ENCODE measurements at places on chromosomes 6 and 20. TPM values are rescaled to one million over a fixed set of nuclear protein-coding genes. Genes with fewer than 3 reads are reported as not detected.

- DNase-seq = no peak
These were observed 61.8 kb downstream of the TULP4 start for GRCh38 chr6:158374020-158374419.

- no peak for DNase-seq
These were observed 80.6 kb upstream of the PREP start for GRCh38 chr6:105483492-105483891.

DNA sequence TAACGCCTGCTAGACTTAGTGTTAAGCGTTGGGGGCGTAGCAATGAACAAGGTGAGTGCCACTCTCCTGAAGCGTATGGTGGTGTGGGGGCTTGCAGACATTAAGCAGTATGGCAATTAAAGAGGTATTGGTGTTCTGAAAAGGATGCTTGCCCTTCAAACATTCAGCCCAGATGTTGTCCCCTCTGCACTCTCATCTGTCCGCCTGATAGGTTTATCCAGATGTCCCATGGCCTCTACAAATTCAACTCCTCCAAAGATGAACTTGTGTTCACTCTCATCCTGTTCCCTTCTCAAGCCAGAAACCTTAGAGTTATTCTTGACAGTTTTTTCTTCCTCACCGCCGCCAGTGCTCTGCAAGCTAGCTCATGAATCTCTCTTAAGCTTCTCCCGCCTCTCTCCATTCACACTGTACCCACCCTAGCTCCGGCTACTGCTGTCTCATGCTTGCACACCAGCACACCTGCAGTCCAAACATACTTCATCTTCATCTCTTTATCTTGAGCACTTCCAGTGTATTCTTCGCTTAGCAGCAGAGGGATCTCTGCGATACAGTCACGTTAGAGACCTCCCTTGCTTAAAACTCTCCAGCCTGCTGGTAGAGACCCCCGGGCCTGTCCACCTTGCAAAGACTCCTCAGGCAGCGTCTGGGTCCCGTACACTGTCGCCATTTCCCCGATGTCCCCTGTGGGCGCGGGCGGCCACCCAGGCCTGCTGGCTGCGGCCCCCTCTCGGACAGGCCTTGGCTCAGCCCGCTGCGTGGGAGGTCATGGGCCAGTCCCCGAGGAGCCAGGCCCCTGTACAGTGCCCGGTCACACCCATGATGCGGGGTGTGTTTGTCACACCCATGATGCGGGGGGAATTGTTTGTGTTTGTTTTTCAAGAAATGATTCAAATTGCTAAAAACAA lies 962 bp downstream of the DDX27 start:
- no peak for DNase-seq

DNA sequence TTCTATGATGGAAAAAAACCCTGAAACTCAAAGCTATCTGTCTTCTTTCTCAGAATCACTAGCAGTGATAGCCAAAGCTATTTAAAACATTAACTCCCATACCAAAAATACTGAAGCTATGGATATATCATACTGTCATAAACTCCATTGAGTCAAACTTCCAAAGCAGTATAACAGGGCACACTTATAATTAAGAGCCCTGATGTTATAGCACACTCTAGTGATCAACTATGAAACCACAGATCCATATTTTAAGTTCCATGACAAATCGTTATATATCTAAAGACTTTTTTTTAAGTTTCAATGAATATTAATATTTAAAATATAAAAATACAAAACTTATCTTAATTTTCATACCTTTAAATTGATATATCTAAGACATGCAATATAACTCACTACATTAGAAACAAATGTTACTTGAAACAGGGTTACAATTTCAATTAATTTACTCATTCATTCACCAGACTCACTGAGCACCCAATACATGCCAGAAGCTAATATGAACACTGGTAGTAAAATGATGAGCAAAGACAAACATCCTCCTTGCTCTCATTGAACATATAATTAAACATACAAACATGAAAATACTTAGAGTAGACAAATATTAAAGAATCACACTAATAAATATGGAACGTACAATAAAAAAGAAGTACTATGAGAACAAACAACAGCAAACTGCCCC lies 69.3 kb downstream of the IBTK start:
- no peak for DNase-seq

GRCh38 chr6:139486476-139486799 lies 112.0 kb upstream of the CITED2 start:
- no peak for DNase-seq

- no peak for DNase-seq
These were observed 123.1 kb downstream of the CDKAL1 start for GRCh38 chr6:20657274-20657800.

- DNase-seq = no peak
These were observed 151.4 kb upstream of the TNFAIP3 start for GRCh38 chr6:137715589-137716045.

DNA sequence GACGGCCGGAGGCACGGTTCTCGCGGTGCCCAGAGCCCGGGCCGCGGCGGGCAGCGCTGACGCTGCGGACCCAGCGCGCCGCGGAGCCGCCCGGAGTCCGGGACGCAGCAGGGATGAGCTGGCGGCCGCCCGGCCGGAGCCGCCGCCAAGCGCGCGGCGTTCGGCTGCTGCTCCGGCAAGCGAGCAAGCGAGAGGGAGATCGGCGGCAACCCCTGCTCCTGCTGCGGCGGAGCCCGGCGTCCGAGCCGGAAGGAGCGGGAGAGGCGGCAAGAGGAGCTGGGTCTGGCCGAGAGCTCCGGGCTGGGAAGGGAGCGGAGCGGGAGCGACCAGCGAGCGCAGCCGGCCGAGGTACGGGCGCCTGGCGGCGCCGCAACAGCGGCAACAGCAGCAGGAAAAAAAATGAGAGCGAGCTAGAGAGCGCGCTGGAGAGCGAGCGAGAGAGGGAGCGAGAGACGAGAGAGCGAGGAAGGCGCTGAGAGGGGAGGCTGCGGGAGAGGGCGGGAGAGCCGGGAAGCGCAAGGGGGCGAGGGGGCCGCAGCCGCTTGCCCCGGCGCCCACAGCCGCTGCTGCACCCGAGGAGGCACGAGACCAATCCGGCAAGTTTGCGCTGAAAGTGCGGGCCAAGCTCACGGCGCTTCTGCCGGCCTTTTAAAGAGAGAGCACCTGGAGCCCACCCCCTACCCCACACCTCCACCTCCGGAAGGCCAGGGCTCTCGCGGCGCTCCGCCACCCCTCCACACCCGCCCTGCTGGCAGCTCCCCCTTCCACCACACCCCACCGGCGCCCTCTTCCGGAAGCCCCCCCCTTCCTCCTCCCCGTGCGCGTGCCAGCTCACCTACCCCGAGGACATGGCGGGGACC lies 496 bp downstream of the GRM4 start:
- DNase-seq = no peak

- peak; percentile 20 for DNase-seq
These were observed 161.3 kb downstream of the PHACTR3 start for GRCh38 chr20:59765599-59766177.

DNA sequence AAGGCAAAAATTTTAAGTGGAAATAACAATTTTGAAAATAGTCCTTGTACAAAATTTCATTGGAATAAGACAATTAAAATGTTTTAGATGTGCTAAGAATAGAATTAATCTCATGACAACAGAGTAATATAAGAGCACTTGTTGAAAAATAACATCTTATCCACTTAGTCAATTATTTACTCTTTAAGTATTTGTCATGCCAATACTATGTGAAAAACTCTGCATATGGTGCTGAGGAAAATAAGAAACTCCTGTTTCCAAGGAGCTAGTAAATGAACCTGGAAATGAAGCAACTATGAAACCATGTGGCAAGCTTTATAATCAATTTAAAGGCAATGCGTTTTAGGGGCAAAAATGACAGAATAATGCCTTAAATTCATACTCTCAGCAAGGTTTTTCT lies 42.7 kb upstream of the HCRTR2 start:
- no peak for DNase-seq

- DNase-seq = no peak
These were observed 98.1 kb downstream of the ZNF217 start for GRCh38 chr20:53495398-53496092.

DNA sequence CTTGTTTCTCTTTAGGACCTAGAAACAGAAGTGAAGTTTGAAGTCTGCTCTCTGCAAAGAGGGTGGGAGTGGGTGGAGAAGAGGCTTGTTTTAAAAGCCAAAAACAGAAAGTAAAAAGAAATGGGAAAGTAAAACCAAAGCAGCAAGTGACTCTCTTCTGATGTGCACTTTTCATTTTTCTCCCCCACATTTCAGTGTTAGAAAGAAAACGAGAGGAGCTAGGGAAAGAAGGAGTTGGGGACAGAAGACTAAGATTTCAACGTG lies 1.3 kb downstream of the C6orf141 start:
- no peak for DNase-seq

- no peak for DNase-seq
These were observed 79.8 kb downstream of the TBC1D7 start for GRCh38 chr6:13248584-13248985.

GRCh38 chr6:18387061-18387721 lies at the start of gene RNF144B:
Gene RNF144B (plus strand): TSS chr6:18387350. CDS start chr6:18399535, 12,185 bp downstream.
- DNase-seq = peak; percentile 55

GRCh38 chr20:38551056-38551626 lies 29.9 kb upstream of the ADIG start:
- no peak for DNase-seq

DNA sequence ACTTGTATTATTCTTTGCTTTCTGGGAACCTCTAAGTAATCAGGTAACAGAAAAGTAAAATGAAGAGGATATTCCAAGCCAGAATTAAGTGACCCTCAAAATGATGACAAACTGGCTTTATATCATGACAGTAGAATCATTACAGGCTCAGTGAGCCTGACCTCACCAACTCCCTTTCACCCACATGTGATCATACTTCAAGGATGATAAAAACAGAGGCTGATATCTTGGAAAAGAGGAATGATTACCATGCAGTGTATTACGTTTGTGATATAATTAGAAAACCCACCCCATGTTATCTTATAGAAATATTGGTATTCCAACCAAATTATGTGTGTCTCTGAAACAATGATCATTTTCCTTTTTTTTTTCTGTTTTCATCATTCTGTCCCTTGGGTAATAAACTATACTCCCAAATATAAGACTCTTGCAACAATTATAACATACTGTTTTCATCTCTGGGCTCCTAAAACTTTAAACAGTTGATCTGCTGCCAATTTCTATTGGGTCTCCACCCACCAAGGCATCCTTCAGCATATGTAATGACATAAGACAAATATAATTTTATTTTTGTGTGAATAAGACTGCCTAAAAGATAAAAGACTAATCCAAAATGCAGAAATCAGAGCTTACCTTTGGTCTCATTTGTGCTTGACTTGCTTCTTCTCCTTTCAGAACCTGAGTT lies 115.7 kb downstream of the DST start:
- no peak for DNase-seq

GRCh38 chr6:89368107-89368506 lies 15.6 kb upstream of the UBE2J1 start:
- peak; percentile 29 for DNase-seq

DNA sequence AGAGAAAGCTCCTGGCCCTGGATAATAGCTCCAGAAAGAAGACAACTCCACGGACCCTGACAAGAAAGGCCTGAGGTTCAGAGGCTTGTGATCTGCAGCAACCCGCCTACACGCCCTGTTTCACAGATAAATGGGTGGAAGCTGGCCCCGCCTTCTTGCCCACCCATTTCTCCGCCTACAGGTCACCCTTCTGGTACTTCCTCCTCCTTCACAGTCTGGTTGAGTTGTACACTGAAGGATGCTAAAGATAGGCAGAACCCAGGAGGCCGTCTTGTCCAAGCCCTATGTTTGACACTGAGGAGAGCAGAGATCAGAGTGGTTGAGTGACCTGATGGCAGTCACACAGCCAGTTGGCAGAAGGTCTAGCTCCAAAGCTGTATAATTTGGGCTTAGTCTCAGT lies 34.2 kb upstream of the MDGA1 start:
- DNase-seq = no peak

- no peak for DNase-seq
These were observed 62.1 kb downstream of the GINS1 start for GRCh38 chr20:25469558-25469957.

GRCh38 chr6:34025861-34026260 lies 120.0 kb downstream of the GRM4 start:
- DNase-seq = no peak

GRCh38 chr20:37468886-37469285 lies 52.2 kb upstream of the NNAT start:
- no peak for DNase-seq

DNA sequence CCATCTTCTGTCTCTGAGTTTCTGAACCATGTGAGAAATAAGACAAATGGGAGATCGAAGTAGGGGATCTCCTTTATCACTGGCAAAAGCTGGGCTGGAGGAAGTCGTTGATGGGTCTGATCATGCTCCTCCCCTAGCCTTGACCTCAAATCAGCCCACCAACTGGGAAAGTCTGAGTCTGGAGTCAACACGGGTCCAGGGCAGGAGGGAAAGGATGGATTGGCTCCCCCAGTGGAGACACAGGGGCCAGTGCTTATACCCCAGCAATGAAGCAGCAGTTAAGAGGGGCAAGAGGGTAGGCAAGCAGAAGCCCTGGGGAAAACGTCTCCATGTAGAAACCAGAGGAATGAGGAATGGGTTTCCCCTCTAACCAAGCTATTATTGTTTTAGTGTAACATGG lies 152.6 kb downstream of the TBC1D7 start:
- DNase-seq = no peak

GRCh38 chr6:89371849-89372505 lies 19.5 kb upstream of the UBE2J1 start:
- DNase-seq = peak; percentile 65

DNA sequence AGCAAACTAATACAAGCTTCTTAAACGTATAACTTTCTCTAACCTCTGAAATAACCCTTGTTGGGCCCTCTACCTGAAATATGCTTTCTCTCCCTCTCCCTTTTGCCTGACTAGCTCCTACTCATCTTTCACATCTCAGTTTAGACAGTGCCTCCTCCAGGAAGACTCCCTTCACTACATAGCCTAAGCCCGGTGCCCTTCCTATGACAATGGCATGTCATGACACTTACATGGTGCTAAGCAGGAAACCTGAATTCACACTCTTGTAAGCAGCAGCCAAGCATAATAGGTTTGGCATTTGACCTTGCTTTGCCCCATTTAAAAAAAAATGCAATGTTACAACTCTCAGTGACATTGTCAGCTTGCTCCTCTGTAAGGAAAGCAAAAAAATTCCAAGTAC lies 33.1 kb upstream of the FBXL4 start:
- no peak for DNase-seq

DNA sequence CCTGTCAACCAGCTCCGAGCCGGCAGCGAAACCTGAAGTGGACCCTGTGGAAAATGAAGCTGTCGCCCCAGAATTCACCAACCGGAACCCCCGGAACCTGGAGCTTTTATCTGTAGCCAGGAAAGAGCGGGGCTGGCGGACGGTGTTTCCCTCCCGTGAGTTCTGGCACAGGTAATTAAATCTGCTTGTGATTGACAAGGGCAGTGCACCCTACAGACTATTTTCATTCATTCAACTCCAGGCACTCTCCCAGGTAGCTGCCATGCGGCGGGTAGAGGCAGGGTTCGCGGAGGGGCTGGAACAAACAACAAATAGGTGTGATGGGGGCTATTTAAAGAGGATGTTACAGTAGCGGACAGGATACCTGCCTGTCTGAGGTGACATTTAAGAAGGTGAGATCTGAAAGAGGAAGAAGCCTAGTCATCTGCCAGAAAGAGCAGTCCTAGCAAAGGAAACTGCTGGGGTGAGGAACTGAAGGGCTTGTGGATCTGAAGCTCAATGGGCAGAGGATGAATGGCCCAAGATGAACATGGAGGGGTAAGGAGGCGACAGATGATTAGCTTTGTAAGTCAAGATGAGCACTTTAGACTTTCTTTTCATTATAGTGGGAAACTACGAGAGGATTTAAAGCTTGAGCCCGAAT lies 810 bp downstream of the MRPL18 start:
- DNase-seq = no peak

Gene NKAIN4
- 0.60 TPM for total RNA-seq

Gene SLC52A3
- total RNA-seq = 0.38 TPM

Gene CDK5RAP1
- 63.7 TPM for total RNA-seq

Gene BTN1A1
- 1.6 TPM for total RNA-seq

Gene BCAS4
- 8.5 TPM for total RNA-seq

Gene HCK
- total RNA-seq = not detected

Gene ZNF831
- total RNA-seq = not detected

Gene BNIP5
- 0.10 TPM for total RNA-seq
